ENCODE measurements at places on chromosomes 12 and 14.

GRCh38 chr14:92486881-92487280 lies 26.7 kb upstream of the RIN3 start:
- DNase-seq: no peak

DNA sequence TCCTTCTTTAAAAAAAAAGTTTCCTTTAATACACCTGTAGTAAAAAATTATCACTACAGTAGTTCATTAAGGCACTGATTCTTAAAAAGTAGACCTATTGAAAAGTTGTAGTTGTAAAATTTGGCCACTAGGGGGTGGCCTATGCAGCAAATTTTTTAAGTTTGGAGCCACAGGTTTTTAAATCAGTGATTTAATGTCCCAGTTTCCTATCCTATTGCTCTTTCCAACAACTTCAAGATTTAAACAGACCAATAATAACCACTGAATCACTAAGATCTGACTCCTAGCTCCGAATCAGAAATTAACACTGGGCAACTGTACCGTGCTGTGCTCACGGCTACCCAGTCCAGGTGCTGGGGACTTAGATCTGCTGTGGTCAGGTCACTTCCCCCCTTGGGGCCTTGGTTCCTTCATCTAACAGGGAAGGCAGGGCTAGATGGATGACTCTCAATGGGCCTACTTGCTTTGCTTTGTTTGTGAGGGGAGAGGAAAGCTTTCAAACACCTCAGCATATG lies 279.3 kb downstream of the MED13L start:
- DNase-seq: peak; percentile 12

- no peak for DNase-seq
These were observed 25.9 kb downstream of the UBE2N start for GRCh38 chr12:93415723-93416464.

DNA sequence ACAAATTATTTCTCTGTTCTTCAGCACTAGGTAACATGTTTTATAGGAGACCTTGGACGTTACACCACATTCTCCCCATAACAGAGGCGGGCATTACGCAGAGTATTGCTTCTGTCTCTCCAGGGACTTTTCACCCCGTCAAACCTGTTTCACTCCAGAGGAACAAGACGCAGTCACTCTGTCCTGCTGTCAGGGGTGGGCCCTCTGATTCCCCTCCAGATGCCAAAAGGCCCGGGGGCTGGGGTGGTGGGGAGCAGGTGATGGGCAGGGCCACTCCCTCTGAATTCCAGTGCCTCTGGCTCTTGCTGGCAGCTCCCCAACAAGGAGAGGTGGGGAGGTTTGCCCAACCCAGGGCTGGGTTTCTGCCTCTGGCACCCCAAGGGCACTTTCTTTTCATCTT lies 71.9 kb downstream of the NTF3 start:
- no peak for DNase-seq

DNA sequence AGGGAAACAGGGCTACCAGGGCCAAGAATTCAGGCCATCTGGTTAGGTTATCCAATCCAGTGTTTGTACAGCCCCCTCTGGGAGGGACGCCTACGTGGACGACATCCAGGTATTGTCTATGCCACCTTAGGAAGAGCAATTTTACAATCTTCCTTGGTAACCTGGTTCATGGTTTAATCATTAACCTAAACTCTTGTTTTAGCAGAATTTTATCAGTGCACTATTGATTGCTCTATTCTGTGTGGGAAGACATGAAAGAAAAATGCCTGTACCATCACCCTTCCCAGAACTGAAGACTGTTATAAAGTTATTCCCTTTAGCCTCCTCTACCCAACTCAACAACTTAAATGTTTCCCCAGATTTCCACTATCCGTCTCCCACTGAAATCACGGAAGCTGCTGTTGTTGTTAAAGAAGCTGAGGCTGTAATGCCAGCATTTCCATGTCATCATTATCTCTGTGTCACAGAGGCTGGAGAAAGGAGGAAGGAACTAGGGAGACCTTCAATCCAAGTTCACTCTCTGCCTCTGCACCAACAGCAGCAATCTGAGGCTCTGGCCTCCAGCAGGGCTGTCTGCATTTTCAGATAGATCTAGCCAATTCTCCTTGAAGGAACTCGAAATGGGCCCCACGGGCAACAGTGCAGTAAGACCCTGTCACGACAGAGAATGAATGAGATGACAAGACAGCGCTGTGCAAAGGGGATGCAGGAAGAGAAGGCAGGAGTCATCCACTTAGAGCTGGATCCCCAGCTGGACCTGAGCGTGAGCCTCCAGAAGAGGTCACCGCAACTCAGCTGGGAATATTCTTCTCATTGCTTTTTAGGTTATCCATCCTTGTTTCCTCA lies 183.4 kb upstream of the GZMB start:
- no peak for DNase-seq

- DNase-seq: no peak
These were observed 26.8 kb upstream of the C14orf180 start for GRCh38 chr14:104552738-104553125.
